ENCODE measurements at places on chromosomes 2 and 18. TPM values are rescaled to one million over a fixed set of nuclear protein-coding genes. Genes with fewer than 3 reads are reported as not detected.

GRCh38 chr2:217451666-217452065 is 551.1 kb downstream of the TNS1 start:
- peak; percentile 34 for DNase-seq

DNA sequence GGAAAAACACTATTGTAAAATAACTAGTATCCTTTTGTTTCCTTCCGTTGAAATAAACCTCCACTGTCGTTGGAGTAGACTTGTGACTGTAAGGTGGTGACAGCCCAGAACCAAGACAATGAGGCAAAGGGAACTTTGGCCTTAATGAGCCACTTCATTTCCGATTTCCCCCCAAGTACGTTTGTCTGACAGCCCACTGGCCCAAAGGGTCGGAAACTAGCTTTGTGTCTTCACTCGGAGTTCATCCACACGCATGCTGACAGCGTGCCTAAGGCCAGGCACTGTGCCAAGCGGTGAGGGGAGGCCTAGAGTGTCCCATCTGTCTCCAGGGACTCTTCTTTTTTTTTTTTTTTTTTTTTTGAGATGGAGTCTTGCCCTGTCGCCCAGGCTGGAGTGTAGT is 21.0 kb downstream of the HJURP start:
- DNase-seq = peak; percentile 52

DNA sequence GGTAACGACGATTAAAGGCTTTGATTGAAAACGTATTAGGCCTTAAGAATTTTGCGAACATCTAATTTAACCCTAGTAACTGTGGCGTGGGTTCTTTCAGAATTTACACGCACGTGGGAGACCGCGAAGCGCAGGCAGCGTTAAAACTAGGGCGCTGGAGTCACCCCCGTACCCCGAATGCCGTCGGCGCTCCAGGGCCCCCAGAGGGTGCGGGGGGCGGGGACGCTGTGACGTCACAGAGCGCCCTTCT is 673 bp upstream of the SMCHD1 start:
- DNase-seq = peak; percentile 29

LIMS4 gene
- 0.09 TPM for polyA plus RNA-seq

DNA sequence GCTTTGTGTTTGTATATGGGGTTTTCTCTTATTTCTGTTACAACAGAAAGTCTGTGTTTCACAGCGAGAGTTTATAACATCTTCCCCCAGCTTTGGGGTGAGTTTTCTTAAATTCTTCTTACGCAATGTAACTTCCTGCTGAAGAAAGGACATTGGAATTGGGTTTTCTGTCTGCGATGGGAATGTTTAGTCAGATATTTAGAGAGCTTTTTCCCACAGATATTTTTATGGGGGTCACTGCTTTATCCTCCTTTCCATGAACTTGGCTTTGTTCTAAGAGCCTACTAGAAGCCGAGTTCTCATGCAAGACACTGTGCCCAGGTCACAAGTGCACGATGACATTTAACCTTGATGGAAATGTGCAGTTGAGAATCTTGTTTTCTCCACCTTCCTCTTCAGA is 22.1 kb downstream of the B3GNT2 start:
- DNase-seq = no peak

DNA sequence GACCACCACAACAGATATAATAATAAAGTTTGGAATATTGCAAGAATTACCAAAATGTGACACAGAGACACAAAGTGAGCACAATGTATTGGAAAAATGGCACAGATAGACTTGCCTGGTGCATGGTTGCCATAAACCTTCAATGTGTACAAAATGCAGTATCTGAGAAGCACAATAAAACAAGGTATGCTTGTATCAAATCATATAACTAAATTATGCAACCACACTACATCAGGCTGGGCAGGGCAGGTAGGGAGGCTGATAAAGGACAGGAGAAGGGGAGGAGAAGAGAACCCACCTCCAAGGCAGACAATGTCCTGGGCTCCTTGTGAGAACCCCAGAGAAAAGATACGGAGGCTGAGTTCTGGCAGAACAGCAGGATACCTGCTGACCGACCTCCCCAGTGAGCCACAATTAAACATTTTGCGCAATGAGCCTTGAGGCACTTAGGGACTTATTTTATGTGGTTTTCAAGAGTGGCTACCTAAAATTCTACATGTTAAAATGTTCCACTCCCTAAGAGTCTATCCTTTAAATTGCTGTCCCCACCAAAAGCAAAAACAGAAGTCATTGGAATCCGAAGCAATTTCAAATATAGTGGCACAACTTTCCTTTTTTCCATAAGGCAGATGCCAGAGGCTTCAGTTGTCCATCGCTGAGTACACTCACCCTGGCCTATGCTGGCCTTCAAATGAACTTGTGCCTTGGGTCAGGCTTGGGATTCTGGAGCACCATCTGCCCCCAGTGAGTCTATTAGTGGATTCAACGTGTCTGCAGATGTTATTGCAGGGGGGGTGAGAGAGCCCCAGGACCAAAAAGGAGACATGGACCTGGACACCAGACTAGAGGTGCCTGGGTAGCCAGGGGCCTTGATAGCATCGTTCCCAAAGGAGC is 16.8 kb downstream of the WDFY1 start:
- DNase-seq = no peak

SLC4A5 gene
- polyA plus RNA-seq = 0.38 TPM

SOS1 gene
- polyA plus RNA-seq = 17.0 TPM

DNA sequence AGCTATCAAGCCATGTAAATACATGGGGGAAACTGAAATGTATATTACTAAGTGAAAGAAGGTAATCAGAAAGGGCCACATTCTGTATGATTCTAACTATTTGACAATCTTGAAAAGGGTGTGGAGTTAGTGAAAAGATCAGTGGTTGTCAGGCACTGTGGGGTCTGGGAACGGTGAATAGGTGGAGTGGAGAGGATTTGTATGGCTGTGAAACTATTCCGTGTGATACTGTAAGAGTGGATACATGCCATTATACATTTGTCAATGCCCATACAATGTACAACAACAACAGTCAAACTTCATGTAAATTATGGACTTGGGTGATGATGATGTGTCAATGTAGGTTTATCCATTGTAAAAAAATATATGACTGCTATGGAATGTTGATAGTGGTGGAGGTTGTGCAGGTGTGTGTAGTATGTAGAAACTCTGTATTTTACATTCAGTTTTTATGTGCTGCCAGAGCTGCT is 1116.2 kb downstream of the SUCLG1 start:
- DNase-seq = no peak

DNA sequence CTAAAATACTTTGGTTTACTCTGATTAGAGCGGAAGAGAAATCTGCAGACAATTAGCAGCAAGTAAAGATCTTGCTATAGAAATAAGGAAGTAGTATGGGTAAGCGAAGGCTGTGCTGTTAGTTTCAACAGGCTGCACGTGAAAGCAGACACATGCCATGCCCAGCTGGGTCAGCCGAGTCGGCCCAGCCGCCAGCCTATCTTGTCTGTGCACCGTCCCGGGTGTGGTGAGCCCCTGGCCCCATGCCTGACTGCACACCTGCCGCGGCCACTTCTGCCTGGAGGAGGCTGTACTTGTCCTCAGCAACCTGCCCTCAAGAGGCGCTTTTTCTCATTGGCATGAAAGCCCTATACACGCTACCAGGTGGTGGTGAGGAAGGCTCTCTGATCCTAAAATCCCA is 185.5 kb downstream of the SEPTIN10 start:
- DNase-seq = no peak

DNA sequence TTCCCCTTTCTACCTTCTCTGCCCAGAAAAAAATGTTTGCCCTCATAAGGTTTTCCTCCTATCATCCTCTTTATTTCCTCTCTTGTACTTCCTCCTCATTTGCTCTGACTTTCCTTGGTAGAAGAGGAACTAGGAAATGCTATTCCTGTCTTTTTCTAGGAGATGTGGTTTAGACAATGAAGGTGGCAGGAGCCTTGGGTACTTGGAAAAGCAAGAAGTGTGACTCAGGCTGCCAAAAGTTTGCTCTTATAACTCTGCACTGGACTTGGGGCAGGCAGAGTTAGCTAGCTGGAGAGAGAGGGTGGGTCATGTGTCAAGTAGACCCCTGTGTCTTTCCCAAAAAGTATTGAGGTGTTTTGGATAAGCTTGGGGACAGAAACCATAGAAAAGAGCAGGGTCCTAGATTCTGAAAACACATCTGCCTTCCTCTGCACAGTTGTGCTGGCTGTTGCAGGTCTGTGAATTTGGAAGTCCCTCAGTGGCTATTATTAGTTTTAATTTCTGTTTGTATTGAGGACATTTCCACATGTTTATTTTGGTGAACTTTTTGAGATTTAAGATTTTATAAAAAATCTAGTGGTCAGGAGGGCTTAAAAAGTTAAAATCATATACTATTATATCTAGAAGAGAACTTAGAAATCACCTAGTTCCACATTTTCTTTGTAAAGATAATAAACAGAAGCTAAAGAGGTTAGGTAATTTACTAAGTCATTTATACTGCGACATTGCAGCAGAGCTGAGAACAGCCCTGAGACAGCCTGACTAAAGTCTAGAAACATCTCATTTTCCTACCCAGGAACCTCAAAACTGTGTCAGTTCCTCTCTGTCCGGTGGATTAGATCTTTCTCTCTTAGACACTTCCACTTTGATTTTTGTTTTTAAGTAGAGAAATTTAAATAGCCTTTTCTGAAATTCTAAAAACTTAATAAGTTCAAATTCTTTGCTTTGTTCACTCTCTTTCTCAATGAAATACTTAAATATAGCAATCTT is 16.0 kb downstream of the INSIG2 start:
- DNase-seq = no peak

DNA sequence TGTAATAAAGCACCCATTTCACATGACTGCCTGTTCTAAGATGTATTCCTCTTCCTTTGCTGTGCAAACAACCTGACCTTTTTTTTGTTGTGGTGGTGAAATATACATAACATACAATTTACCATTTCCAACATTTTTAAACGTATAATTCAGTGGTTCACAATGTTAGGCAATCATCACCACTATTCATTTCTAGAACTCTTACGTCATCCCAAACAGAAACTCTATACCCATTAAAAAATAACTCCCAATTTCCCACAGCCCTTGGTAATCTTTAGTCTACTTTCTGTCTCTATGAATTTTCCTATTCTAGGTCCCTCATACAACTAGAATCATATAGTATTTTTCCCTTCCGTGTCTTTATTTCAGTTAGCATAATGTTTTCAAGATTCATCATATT is 36.7 kb downstream of the RND3 start:
- DNase-seq = no peak

DTNB gene
- polyA plus RNA-seq = 11.2 TPM
